ENCODE measurements at places on chromosomes 3 and 15. TPM values are rescaled to one million over a fixed set of nuclear protein-coding genes. Genes with fewer than 3 reads are reported as not detected.

Gene TIMP4
- not detected for total RNA-seq

Gene TFDP2
- total RNA-seq: 147 TPM

Gene ZNF502
- not detected for total RNA-seq

Gene CKMT1B
- 3.8 TPM for total RNA-seq

Gene EXD1
- not detected for total RNA-seq

Gene THOC7
- 103 TPM for total RNA-seq

Gene CFAP44
- 7.2 TPM for total RNA-seq

Gene GRK7
- total RNA-seq: not detected

GRCh38 chr3:130737622-130738021 lies 9.0 kb downstream of the PIK3R4 start:
- no peak for DNase-seq

GRCh38 chr3:12460127-12460526 lies 24.2 kb upstream of the TSEN2 start:
- DNase-seq: no peak

DNA sequence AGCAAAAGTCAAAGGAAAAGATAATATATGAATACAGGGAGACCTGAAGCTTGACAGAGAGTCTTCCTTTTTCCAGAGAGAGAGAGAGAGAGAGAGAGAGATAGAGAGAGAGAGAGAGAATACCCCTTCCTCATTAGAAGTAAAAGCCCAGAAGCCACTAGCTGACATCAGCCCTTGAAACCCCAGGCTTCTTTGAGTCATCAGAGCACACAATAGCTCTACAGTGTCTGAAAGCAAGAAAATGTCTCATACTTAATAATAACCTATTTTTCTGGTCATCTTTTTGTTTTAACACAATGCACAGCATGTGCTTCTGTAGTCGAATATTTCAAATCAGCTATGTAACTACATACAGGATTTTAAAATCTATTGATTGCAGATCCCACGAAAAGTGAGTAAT lies 109.2 kb upstream of the NANOGP8 start:
- no peak for DNase-seq

- DNase-seq: peak; percentile 10
Observed at GRCh38 chr3:55818485-55818884, 331.4 kb upstream of the WNT5A start.

GRCh38 chr15:59273234-59273633 lies 66.6 kb downstream of the LDHAL6B start:
- no peak for DNase-seq

GRCh38 chr3:49171775-49172500 lies 540 bp downstream of the KLHDC8B start:
- no peak for DNase-seq

- peak; percentile 40 for DNase-seq
Observed at GRCh38 chr15:50116477-50116876, 2.6 kb downstream of the ATP8B4 start.

DNA sequence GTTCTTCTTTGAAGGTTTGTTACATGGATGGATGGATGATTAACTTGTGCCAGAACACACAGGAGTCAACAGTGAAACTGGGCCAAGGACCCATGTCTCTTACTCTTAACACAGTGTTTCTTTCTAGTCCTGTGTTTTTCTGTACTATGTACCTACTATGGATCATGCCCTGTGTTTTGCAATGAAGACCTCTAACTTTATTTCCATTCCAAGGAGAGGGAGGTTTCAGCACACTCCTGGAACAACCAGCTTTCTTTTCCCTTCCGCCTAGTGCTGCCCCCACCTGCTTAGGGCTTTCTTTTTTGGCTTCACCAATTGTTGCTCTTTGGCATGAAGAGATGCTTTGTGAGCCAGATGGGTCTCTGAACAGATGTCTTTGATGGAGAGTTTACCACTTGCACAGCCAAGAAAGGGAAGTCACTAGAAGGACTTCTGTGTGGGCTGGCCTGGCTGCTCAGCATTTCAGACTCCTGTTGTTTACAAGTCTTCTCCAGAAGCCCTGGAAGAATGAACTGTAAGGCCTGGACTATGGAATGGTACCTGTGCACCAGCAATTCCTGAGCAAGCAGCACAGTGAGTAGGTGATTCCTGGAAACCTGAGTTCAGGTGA lies 44.5 kb downstream of the SNAPC5 start:
- DNase-seq: peak; percentile 19

- DNase-seq: no peak
Observed at GRCh38 chr3:113275258-113275556, 63.9 kb downstream of the BOC start.
